ENCODE measurements at places on chromosomes 2 and 18. TPM values are rescaled to one million over a fixed set of nuclear protein-coding genes. Genes with fewer than 3 reads are reported as not detected.
A peak's percentile ranks its signal among the peaks of the same experiment; 100 is the strongest.

GRCh38 chr2:197265924-197266323 is 44.7 kb downstream of the ANKRD44 start:
- DNase-seq = no peak

DNA sequence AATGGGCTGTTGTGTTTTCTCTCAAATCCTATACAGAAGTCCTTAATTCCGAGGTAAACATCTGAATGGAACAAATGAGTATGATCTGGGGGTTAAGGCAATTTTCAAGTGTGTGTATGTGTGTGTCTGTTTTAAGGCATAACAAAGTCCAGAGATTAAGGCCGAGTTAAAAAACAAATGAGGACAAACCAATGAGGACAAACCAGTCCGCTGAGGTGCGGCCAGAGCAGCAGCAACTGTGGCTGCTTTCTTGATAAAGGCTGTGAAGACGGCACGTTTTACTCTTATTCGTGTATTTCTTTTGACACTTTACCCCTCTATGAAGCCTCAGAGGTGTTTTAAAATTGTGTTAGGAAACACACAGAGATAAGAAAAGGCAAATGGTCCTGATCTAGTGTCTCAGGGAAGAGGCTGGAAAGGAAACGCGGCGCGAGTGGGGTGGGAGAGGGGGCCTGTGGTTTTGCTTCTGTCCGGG is 495 bp upstream of the GULP1 start:
- peak; percentile 65 for DNase-seq

Gene LYPD6
- 0.57 TPM for total RNA-seq

DNA sequence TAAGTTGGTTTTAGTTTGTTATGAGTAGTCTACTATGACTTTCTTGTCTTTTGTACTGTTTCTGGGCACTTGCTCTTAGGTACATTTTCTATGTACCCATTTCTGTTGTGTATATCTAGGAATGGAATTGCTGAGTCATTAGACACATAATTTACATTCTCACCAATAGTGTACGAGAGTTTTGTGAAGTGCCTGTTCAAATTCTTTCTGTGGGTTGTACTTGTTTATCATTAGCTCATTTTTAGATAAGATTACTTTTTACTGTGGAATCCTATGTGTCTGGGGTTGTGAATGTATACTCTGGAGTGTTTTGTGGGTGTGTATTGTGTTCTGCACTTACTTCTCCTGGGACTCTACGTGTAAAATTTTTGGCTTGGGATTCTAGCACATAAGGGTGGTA is 36.6 kb upstream of the CD28 start:
- no peak for DNase-seq

DNA sequence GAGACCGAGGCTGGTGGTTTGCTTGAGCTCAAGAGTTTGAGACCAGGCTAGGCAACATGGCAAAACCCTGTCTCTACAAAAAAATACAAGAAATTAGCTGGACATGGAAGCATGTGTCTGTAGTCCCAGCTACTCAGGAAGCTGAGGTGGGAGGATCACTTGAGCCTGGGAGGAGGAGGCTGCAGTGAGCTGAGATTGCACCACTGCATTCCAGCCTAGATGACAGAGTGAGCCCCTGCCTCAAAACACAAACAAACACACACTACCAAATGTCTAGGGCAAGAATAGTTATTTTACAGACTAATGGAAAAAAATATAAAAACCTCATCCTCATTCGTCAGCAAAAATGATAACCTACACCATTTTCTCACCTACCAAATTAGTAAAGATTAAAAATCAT is 15.3 kb downstream of the BUB1 start:
- no peak for DNase-seq

DNA sequence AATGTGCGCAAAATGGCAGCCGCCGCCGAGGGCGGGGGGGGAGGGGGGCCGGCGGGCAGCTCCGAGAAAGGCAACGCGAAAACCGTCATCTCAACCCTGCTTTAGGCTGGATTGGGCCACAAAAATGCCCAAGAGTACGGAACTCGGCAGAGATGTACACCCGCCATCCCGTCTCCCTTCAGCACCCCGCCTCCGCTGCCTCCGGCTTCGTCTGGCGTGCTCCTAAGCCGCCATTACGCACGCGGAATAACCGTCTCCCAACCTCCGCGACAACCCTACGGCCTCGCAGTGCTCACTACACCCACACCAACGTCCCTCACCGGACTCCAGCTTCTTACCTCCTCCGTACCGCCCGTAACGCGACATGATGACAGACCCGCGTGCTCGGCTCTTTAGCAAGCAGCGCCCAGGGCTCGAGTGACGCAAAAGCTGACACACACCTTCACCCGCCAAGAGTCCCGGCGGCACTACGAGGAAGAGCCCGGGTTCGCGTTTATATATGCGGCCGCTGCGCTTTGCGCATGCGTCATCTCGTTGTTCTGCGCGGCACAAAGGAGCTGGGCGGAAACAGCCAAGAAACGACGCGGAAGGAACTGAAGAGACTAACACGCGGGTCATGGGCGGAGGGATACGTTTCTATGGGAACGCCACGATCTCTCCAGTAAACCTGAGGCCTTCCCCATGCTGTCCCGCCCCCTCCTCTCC is at the start of gene SRSF7:
Gene SRSF7, minus strand, starts transcription at position 471 of the 705 bp plus-strand sequence. Its CDS starts 105 bp downstream, at position 366.
- DNase-seq = peak; percentile 98

Gene UGT1A8
- not detected for total RNA-seq

- no peak for DNase-seq
Observed at GRCh38 chr2:189719571-189719970, 43.0 kb downstream of the OSGEPL1 start.

GRCh38 chr2:119290859-119291587 is 67.4 kb downstream of the STEAP3 start:
- peak; percentile 89 for DNase-seq

Gene MROH2A
- total RNA-seq = not detected

Gene ZNF513
- 8.1 TPM for total RNA-seq

GRCh38 chr2:200620606-200621390 is 35.0 kb downstream of the AOX1 start:
- DNase-seq = no peak

- DNase-seq = peak; percentile 67
Observed at GRCh38 chr2:74414881-74415761, 6.3 kb downstream of the C2orf81 start.

GRCh38 chr2:120783969-120784372 is 48.3 kb downstream of the GLI2 start:
- peak; percentile 22 for DNase-seq

DNA sequence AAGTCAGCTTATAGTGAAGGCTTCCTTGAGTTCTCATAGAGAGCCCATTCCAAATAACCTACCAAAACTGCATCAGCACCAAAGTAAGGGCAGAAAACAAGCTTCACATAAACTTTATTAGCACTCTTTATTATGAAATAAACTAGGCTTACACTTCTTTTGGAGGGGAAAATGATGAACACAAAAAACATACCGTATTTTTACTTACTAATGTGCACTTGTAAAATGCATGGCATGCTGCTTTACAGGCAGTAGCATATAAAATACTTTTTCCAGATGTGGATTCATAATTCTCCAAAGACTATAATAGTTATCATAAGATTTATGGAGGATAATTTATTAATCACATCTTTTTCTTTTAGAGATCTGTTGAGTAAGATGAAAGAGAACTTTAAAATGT is 133.9 kb downstream of the OSR1 start:
- DNase-seq = no peak

Gene ZEB2
- total RNA-seq = 147 TPM

Gene RBM45
- 8.1 TPM for total RNA-seq

Gene CCDC148
- 2.3 TPM for total RNA-seq

Gene POTEF
- total RNA-seq = 0.08 TPM

DNA sequence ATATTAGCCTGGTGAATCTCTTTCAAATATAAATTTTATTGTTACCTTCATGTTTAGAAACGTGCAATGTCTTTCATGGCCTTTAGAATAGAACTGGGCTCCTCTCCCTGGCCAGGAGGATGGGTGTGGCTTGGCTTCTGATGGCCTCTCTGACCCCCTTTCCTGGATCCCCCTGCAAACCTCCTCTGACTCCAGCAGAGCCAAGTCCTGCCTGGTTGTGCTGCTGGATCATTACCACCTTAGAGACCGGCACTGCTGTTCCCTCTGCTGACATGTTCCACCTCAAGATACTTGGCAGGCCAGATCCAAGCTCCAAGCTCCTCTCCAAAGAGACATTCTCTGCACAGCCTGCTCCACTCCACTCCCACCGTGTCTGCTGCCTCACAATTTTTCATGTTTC is 823.8 kb upstream of the HS6ST1 start:
- no peak for DNase-seq

DNA sequence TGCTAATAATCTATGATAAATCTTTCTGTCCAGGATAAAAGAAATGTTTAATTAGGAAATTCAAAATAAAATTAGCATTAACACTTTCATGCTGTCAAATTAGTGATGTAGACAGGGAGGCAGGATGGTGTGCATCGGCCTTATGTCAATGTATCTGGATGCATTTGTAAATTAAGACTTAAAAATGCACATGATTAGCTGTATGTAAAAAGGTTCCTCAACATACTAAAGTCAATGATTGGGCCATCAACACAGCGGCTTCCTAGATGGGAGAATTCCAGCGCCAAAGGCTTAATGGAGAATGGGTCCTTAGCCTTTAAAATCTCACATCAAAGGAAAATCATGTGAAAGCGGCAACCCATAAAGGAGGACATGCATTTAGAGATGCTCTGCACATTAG is 77.5 kb upstream of the ZEB2 start:
- no peak for DNase-seq

GRCh38 chr2:235638541-235639427 is 144.9 kb downstream of the AGAP1 start:
- DNase-seq = no peak

GRCh38 chr2:240286596-240286995 is 146.1 kb upstream of the OTOS start:
- no peak for DNase-seq

Gene ALPP
- total RNA-seq = not detected

Gene SPIRE1
- 35.4 TPM for total RNA-seq

Gene RGPD3
- total RNA-seq = 0.09 TPM

GRCh38 chr2:85600951-85601770 is 1.3 kb downstream of the TMEM150A start:
- DNase-seq = no peak

Gene AGXT
- total RNA-seq = not detected

DNA sequence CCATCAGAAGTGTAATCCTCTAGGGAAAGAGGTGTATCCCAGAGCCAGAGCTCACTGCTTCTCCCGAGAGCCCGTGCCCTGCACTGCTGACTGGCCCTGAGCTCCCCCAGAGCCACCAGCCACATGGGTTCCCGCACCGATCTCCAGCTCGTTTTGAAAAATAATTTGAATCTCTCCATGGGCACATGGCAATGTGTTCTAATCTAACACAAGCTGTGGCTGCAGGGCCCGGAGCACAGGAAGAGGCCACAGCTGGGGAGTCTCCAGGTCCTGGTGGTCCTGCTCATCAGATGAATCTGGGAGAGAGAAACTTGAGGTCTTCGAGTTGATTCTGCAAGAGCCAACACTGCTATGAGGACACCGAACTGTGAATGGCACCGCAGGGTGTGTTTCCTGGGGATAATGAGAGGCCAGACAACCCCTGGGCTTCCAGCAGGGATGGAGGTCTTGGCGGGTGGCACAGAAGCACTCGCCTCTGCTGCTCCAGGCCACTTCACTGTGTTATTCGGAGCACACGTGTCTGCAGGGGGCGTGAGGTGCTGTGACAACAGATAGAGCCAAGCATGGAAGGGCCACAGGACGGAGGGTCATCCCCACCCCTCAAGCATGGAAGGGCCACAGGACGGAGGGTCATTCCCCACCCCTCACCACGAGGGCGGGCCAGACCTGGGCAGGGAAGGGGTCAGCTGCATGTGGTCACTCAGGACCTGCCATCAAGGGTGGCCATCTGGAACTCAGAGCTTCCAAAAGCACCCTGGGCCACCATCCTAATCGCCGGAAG is 196.8 kb downstream of the NDUFA10 start:
- no peak for DNase-seq

Gene EVA1A
- 0.24 TPM for total RNA-seq

Gene GALNT1
- 55.6 TPM for total RNA-seq

Gene GPBAR1
- total RNA-seq = 6.1 TPM

- DNase-seq = no peak
Observed at GRCh38 chr2:95578539-95578938, 13.3 kb upstream of the TRIM43 start.

- no peak for DNase-seq
Observed at GRCh38 chr2:64888591-64889309, 100.4 kb upstream of the SLC1A4 start.

Gene DGUOK
- total RNA-seq = 26.7 TPM

DNA sequence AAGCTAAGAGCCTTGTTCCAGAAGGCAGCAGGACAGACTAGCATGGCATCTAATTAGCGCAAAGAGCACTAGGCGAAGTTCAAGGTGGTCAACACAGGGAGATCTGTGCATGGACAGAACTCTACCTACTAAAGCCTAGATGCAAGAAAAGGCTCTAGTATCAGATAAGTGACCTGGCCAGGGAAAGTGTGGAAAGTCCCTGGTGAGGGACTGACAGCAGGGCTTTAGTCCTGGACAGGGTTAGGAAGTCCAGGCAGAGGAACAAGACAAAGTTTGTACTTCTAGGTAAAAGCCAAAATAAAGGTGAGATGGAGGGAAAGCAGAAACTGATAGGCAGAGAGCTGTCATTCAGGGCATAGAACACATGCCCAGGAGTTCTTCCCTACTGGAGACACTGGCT is 45.0 kb upstream of the PCBP1 start:
- no peak for DNase-seq

DNA sequence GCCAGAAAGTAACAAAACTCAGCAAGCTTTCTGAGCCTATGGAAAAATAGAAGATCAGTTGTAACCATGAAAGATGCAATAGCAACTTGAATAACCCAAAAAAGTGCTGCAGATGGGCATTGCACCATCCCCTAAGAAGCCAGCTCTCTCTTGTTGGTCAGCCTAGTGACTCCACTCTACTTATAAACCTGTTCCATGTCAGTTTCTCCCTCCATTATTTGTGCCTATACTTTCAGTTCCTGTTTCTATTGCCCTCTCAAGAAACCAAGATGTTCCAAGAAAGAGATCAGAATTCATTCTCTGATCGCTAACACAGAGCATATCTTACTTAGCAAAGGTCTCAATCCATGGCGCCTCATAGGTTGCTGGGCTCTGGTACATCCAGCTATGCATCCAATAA is 170.3 kb upstream of the MAP2 start:
- DNase-seq = no peak

DNA sequence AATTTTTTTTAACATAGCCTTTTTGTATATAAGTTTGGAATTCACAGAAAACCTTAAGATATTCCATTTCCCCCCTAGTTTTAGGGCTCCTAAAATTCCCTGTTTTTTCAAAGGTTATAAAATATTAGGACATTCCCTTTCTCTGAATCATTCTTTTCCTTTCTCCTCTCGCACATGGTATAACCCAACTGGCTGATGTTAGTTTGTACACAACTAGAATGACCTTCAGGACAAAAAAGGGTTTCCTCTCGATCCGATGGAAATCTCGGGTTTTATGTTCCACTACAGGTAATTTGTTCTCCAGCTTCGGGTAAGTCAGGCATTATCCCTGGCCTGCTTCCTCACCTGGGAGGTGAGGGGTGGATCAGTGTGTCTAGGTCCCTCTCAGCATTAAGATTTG is 215.1 kb downstream of the LDLRAD4 start:
- no peak for DNase-seq

DNA sequence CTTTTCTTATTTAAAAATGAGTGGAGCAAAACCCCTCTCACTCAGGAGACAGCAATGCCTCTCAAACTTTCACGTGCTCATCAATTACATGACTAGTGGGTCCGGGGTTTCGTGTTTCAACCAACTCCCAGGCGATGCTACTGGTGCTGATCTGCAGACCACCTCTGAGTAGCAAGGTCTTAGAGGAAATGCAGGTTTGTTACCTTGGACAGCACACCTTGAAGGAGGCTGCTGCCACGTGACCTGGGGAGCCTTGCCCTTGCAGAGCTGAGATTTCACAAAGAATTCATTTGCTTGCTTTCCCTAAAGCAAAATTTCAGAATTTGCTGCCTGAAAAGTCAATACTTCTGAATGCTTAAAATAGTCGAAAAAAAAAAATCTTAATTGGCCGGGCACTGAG is 32.4 kb downstream of the SMIM21 start:
- DNase-seq = no peak

Gene GYPC
- 86.9 TPM for total RNA-seq
